Stimulated activated CD8-positive, alpha-beta memory T cell treated with anti-CD3 and anti-CD28 coated beads, Interleukin-12 subunit alpha, Interleukin-12 subunit beta, amount 100 ng/mL, for 1 hour (primary cell): ENCODE measurements at places on chromosomes 6 and 20.

GRCh38 chr6:13278164-13278563 is 50.2 kb downstream of the TBC1D7 start:
- DNase-seq = no peak

- DNase-seq = no peak
Measured at GRCh38 chr6:21594416-21595281, 1.1 kb downstream of the SOX4 start.

- no peak for DNase-seq
Measured at GRCh38 chr20:50594591-50595432, 84.6 kb downstream of the PTPN1 start.

GRCh38 chr20:38617011-38617829 is 15.6 kb downstream of the ARHGAP40 start:
- no peak for DNase-seq

DNA sequence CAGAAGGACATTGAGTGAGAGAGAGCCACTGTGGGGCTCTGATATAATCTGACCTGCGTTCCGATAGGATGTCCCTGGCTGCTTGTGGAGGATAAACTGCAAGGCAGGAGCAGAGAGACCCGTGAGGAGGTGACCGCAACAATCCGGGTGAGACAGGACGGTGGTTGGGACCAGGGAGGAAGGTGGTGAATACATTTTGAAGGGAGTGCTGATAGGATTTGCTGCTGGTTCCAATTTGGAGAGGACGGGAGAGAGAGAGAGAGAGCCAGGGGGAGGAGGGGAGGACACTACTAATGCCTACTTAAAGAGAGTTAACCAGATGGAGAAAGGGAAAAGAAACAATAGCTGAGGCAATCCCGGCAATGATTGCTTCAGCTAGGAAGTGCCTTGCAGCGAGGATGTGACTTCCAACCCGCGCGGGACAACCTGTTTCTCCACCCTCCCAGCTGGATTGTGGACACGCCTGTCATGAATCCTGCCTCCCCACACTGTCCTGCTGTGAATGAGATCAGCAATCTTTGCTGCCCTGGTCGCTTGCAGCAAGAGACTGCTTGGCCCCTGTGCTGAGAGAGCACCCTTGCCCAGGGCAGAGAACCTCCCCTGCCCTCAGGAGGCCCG is 199.0 kb upstream of the KCNG1 start:
- no peak for DNase-seq

DNA sequence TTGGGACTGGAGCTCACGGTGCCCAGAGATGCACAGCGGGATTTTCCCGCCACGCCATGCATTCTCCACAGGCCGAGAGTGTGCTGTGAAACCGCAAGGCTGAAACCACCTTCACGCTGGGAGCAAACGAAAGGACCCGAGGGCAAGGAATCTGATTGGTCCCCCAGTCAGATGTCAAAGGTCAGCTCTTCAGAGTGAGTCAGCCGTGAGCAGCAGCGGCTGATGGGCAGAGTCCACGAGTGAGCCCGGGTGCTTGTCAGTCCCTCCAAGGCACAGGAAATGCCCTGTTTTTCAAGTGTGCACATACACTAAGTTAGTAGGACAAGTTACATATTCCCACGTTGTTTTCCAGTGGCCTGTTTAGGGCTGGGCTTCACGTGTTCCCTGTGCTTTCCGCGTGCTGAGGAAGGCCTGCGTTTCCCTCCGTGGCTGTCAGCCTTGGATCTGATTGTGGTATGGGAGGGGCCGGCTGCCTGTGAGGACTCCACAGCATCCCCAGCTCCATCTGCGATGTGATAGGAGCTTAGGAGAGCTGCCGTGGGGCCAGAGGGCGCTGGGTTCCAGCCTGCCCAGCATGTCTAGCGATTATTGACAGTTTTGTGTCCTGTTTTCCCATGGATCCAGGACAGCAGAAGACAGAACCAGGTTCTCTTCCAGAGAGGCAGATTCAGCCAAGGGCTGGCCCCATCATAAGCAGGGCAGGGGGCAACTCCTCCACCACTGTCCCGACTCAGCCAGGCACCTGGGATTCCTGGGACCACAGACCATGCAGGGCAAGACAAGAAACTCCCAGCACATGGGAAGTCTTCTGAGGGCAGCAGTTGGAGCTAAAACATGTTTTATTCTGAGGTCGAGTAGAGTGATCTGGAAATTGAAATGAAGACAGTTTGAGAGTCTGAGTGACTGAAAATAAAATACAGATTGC is 38.2 kb upstream of the FRMD1 start:
- DNase-seq = no peak

DNA sequence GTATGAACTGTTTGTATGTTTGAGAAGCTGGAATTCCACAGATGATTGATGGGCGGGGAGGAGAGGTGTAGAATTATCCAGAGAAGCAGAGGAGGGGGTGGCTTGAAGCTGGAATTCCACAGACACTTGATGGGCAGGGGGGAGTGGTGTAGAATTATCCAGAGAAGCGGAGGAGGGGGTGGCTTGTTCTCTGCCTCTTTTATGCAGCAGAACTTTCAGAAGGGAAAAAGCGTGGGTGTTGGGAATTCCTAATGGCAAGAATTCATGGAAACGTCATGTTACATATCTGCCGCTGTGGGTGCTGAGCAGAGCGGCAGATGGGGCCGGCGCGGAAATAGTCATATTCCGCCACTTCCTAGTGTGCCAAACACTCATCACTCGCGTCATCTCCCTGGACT is 167.9 kb upstream of the KCNG1 start:
- no peak for DNase-seq

DNA sequence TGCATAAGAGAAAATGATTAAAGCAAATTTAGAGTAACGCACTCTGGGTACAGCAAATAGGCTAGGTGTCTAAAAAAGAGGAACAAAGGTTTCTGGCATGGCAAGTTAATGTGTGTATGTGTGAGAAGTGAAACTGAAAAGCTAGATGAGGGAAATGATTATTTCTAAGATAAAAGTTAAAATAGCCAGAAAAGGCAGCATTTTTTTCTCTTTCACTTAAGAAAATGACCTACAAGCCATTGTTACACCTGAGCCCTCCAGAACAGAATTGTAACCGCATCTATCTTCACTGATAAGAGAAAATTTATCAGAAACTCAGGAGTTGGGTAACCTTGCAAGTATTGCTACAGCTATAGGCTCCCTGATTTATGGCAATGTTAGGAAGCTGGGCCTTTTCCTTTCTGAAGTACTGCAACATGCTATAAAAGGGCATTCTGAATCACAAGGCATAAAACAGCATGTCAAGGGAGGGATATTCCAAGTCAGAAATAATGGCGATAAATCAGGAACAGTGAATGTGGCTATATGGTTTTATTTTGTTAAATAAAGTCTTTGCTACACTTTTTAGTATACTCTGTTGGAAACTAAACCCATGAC is 395.3 kb downstream of the TBC1D32 start:
- DNase-seq = no peak

- DNase-seq = no peak
Measured at GRCh38 chr6:38086346-38086745, 266.8 kb downstream of the ZFAND3 start.

DNA sequence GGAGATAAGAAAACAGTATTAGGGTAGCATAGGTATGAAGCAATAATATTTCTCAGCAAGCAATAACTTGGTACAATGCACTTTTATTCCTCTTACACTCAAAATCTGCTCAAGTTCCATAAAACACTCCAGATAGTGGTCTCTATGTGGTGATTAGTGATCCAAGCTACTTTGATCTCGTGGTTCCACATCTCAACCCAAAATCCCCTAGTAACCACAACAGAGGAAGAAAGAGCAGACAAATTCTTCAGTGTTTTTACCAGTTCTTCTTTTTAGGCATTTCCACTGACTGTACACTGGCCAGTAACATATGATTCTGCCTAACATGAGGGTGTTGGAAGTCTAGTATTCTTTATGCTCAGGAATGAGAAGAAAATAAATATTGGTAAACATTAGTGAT is 309.0 kb upstream of the PTCHD4 start:
- DNase-seq = no peak

GRCh38 chr6:73579851-73580246 is 59.0 kb upstream of the EEF1A1 start:
- no peak for DNase-seq

- no peak for DNase-seq
Measured at GRCh38 chr20:40718982-40719729, 30.1 kb upstream of the MAFB start.

DNA sequence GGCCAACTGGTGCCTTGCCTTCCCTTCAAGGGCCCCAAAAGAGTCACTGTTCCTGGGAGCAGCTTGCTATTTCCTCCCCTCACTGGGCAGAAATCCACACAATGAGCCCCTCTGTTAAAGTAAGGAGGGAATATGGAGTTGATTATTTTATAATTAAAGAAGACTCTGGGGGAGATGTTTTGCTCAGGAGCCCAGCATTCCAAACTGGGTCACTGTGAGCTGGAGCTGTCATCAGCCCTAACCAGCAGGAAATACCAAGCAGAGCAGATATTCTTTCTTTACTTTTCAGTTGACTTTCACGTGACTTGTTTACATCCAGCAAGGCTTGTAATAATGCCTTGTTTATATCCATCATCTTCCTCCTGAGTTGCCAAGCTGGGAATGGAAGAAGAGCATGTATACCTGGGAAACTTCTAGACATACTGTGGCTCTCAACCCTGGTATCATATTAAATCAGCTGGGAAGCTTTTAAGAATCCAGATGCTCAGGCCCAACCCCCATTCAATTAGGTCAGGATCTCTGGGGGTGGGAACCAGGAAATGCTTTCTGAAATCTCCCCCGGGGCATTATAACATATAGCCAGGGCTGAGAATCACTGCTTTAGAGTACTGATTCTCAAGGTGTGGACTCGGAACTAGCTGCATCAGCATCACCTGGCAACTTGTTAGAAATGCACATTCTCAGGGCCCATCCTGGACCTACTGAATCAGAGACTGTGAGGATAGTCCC is 175.6 kb upstream of the MYLIP start:
- DNase-seq = no peak

DNA sequence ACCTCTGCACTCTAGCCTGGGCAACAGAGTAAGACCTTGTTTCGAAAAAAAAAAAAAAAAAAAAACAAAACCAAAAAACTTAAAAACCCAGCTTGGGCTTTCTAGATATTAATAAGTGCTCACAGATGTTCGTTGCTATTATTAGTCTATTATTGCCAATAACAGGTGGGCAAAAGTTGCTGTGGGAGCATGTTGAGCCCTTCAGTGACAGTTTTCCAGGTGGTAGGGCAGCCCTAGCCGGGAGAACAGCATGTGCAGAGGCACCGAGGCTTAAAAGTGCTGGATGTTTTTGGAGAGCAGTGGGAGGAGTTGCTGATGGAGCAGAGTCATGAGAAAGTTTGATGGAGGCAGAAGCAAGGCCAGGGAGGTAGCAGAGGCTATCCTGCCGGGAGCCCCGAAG is 4.4 kb downstream of the PPP1R16B start:
- DNase-seq = no peak

- DNase-seq = no peak
Measured at GRCh38 chr20:16011056-16011455, 562.2 kb downstream of the KIF16B start.

DNA sequence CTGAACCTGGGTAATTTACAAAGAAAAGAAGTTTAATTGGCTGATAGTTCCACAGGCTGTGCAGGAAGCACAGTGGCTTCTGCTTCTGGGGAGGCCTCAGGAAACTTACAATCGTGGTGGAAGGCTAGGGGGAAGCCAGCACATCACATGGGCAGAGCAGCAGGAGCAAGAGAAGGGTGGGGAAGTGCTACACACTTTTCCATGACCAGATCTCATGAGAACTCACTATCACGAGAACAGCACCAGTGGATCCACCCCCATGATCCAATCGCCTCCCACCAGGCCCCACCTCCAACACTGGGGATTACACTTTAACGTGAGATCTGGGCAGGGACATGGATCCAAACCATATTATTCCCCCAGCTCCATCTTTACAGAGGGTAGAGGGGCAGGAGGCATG is 166.4 kb downstream of the NFATC2 start:
- no peak for DNase-seq

GRCh38 chr20:39874049-39874893 is 814.8 kb downstream of the MAFB start:
- no peak for DNase-seq

DNA sequence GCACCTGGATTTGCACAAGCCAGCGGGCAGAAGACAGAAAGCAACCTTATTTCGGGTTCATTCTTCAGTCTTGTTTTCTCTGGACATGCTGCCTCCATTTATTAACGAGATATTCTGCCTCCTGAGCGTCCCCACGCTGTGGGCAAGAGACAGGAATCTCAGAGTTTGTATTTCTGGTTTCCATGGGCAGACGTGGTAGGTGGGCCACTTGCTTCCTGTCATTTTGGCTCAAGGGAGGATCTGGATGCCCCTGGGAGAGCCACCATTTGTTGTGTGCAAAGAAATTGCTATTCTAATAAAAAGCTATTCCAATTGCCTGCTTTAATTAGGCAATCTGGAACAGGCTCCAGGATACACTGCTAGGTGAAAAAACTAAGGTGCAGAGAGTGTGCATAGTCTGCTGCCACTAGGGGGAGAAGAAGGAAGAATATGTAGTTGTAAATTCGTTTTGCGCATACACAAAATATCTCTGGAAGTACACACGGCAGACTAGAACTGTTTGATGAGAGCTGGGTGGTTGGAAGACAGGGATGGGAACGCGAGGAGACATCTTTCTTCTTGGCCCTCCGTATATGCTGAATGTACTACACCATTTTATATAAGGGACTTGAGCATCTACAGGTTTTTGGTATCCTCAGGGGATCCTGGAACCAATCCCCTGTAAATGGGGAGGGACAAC is 30.1 kb upstream of the SLC16A10 start:
- DNase-seq = no peak

GRCh38 chr6:30681766-30682142 is 4.7 kb downstream of the PPP1R18 start:
- DNase-seq = no peak

DNA sequence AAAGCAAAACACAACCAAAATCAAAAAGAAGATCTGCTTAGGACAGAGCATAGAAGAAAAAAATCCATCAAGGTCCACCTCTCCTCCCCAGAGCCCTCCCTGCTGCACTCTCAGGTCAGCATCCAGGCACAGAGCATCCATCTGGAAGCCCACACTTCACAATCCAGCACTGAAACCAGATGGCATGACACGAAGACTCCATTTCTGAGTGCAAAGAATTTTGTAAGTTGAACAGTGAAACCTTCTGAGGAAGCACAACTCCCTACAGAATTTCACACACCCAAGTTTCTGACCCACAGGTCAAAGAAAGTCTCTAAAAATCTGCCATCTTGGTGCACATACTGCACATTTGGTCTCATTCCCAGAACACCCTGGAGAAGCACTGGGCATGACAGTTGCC is 128.8 kb upstream of the STXBP5 start:
- DNase-seq = no peak

DNA sequence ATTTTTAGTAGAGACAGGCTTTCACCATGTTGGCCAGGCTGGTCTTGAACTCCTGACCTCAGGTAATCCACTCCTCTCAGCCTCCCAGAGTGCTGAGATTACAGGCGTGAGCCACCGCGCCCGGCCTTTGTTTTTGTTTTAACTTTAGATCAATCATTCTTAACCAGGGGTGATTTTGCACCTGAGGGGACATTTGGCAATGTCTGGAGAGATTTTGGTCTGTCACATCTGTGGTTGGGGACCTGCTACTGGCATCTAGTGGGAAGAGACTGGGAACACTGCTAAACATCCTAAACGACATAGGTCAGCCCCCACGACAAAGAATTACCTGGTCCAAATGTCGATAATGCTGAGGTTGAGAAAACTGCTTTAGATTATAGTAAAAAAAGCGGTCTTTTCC is 82.3 kb downstream of the C6orf52 start:
- DNase-seq = no peak
